ENCODE measurements at places on chromosomes 6 and 20. TPM values are rescaled to one million over a fixed set of nuclear protein-coding genes. Genes with fewer than 3 reads are reported as not detected.

Gene SLC17A1
- total RNA-seq, result not detected

Gene ARMC12
- total RNA-seq, result not detected

Gene PRL
- total RNA-seq, result not detected

Gene FABP7
- total RNA-seq, result not detected

Gene CYP24A1
- 0.21 TPM for total RNA-seq

Gene BPIFA1
- total RNA-seq, result 28.4 TPM

Gene FOXC1
- 2.3 TPM for total RNA-seq

Gene BCAS4
- 3.9 TPM for total RNA-seq
